ENCODE measurements at places on chromosomes 12 and 14. TPM values are rescaled to one million over a fixed set of nuclear protein-coding genes. Genes with fewer than 3 reads are reported as not detected.

CLEC2D gene
- polyA plus RNA-seq = 2.6 TPM

SLC38A1 gene
- polyA plus RNA-seq = 124 TPM

OR4Q3 gene
- polyA plus RNA-seq = not detected

GLIPR1L1 gene
- not detected for polyA plus RNA-seq

SERPINA12 gene
- polyA plus RNA-seq = not detected

ZNF891 gene
- polyA plus RNA-seq = 9.4 TPM

SLC2A14 gene
- polyA plus RNA-seq = not detected

KRT85 gene
- polyA plus RNA-seq = not detected

NRXN3 gene
- polyA plus RNA-seq = 110 TPM

CISTR gene
- polyA plus RNA-seq = not detected

PPP1CC gene
- polyA plus RNA-seq = 158 TPM

STYK1 gene
- polyA plus RNA-seq = 0.26 TPM

HOXC10 gene
- not detected for polyA plus RNA-seq

C12orf75 gene
- 25.2 TPM for polyA plus RNA-seq

VDR gene
- polyA plus RNA-seq = not detected

BMP4 gene
- polyA plus RNA-seq = 2.5 TPM

ANKS1B gene
- 67.3 TPM for polyA plus RNA-seq

GYS2 gene
- polyA plus RNA-seq = 0.14 TPM

TAS2R31 gene
- 4.0 TPM for polyA plus RNA-seq

NANOG gene
- not detected for polyA plus RNA-seq

TTC6 gene
- polyA plus RNA-seq = not detected

RAB21 gene
- 28.4 TPM for polyA plus RNA-seq

NKX2-1 gene
- polyA plus RNA-seq = 1.5 TPM

ADAM21 gene
- 0.58 TPM for polyA plus RNA-seq

C1QL4 gene
- 13.7 TPM for polyA plus RNA-seq

PRH2 gene
- polyA plus RNA-seq = not detected

DLK1 gene
- polyA plus RNA-seq = 14.8 TPM

DCAF5 gene
- 34.6 TPM for polyA plus RNA-seq

PZP gene
- polyA plus RNA-seq = not detected

KRT71 gene
- not detected for polyA plus RNA-seq

FGFR1OP2 gene
- polyA plus RNA-seq = 79.4 TPM

IFT81 gene
- 120 TPM for polyA plus RNA-seq

FLVCR2 gene
- polyA plus RNA-seq = not detected

EGLN3 gene
- polyA plus RNA-seq = not detected

NOVA1 gene
- 121 TPM for polyA plus RNA-seq

RHOJ gene
- polyA plus RNA-seq = 0.10 TPM

IRAK4 gene
- polyA plus RNA-seq = 5.7 TPM

RBP5 gene
- not detected for polyA plus RNA-seq

DENND5B gene
- 23.8 TPM for polyA plus RNA-seq

AHNAK2 gene
- polyA plus RNA-seq = 0.82 TPM

AJUBA gene
- polyA plus RNA-seq = 1.9 TPM

Measured in neural cell (in vitro differentiated cells).